ENCODE measurements at places on chromosomes 7 and 10.
A peak's percentile ranks its signal among the peaks of the same experiment; 100 is the strongest.

GRCh38 chr7:112453505-112454171, 3.4 kb downstream of the IFRD1 start:
- no peak for DNase-seq

GRCh38 chr10:113006656-113007342, 56.8 kb downstream of the TCF7L2 start:
- no peak for DNase-seq

GRCh38 chr7:132817949-132818348, 241.7 kb upstream of the PLXNA4 start:
- no peak for DNase-seq

DNA sequence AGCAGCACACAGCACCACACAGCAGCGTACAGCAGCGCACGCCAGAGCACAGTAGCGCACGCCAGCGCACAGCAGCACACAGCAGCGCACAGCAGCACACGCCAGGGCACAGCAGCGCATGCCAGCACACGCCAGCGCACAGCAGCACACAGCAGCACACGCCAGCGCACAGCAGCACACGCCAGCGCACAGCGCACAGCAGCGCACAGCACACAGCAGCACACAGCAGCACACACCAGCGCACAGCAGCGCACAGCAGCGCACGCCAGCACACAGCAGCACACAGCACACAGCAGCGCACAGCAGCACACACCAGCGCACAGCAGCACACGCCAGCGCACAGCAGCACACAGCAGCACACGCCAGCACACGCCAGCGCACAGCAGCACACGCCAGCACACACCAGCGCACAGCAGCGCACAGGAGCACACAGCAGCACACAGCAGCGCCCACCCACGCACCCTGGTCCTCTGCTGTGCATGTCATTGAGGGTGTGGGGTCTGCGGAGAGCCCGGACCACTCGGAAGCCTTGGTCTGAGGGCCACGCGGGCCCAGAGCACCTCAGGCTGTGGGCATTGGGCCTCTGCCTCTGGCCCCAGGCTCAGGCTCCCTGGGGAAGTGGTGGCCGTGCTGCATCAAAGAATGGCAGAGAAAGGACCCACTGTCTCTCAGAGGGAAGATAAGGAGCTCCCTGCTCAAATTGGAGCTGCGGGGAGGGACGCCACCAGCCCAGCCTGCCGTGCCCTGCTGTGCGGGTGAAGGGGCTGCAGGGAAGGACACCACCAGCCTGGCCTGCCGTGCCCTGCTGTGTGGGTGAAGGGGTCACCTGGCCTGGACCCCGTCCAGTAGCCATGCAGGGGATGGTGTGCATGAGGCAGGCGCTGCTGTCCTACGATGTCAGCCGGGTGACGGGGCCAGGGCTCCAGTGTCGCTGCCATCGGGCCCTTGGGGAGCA, 27.5 kb upstream of the GPR146 start:
- DNase-seq: no peak

DNA sequence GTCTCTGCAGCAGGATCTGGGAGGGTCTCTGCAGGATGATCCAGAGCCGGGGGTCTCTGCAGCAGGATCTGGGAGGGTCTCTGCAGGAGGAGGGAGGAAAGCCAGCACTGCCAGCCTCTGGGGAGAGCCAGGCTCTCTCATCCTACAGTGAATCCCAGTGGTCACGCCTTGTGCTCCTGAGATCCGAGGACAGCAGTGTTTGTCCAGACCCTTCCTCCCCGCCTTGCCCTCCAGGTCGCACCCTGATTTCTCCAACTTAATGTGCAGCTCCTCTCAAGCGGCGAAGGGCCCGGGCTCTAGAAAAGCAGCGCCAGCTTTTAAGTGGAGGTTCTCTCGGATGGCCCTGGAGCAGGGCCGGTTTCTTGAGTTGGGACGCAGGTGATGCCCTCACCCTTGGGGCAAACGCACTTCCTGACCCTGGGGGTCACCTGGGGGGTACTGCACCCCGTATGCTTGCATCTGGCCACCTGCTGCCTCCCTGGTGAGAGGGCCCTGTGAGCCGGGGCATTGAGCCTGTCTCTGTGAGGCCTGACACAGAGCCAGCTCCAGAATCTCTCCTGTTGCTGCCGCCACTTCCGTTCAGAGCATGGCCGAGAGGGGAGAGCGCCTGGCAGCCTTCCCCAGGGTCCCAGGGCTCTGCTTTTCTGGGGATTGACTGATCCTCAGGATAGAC, 111.6 kb downstream of the ACTR3B start:
- DNase-seq: no peak

DNA sequence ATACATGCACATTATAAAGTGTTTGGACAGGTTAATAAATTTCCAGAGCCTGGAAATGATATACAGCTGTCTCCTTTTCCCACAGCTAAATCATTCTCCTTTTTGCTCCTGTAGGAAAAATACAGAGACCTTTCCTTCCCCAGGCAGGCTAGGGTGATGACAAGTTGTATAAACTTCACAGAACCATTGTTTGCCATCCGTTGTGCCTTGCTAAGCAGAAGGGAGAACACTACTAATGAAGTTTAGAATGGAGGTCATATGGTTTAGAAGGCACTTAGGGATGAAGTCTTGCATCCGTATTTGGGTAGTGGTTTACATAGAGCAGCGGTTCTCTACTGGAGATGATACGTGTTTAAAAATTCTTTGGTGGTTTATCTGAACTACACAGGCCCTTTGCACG, 46.0 kb downstream of the NAMPT start:
- no peak for DNase-seq

- no peak for DNase-seq
Observed at GRCh38 chr7:24140001-24140400, 144.0 kb upstream of the NPY start.

GRCh38 chr7:80600046-80600445, 38.4 kb upstream of the CD36 start:
- no peak for DNase-seq

DNA sequence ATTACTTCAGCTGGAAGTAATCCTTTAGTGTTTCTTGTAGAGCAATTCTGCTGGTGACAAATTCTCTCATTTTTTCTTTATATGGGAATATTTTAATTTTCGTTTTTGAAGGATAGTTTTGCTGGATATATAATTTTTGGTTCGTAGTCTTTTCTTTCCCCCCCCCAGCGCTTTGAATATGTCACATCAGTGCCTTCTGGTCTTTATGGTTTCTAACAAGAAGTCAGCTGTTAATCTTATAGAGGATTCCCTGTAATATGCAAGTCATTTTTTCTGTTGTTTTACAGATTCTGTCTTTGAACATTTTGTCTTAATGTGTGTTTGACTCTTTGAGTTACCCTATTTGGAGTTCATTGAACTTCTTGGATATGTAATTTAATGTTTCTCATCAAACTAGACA, 96.3 kb downstream of the SDK1 start:
- no peak for DNase-seq

DNA sequence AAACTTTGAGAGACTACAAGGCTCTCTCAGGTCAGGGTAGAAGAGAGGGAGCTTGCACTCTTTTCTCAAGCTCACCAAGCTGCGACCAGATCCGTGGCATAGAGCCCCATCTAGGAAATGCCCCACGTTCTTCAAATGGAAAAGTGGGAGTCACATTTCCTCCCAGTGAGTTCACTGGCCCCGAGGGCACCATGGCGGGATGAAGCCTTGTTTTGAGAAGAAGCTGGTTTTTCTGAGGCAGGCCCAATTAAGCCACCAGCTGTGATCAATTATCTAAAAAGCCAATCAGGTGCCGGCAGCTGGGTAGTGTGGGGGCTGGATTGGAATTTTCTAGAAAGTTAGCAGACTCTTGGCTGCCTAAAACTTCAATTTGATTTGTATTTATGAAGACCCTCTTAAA, 101.4 kb downstream of the ZNF365 start:
- DNase-seq: no peak

GRCh38 chr10:5971886-5972285, 5.5 kb downstream of the IL15RA start:
- no peak for DNase-seq

- no peak for DNase-seq
Observed at GRCh38 chr10:81251457-81252115, 623.4 kb upstream of the NRG3 start.

GRCh38 chr7:33725111-33726025, 180.0 kb upstream of the BMPER start:
- no peak for DNase-seq

GRCh38 chr10:133141144-133141957, 18.7 kb upstream of the KNDC1 start:
- no peak for DNase-seq

DNA sequence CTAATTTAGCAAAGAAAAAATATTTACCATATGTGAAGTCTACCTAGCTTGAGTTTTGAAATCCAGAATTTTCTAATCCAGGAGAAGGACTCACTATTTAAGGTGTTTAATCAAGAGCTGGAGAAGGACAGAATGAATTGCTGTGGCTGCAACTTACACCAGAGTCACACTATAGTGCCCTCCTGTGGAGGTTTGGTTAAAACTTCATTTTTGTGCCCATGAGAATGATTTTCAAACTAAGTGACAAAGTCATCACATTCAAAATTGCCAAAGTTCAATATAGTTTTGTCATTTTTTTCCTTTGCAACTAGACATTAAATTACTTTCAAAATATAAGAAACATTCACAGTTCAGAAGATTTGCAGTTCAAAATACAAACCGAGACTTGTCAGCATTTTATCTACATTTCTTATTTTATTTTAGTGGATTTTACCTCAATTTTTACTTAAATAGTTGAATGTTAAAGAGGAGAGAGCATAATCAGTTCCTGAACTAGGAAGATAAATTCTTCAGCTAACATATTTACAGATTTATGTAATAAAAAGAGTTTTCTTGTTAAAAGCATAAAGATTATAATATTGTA, 70.7 kb downstream of the CABCOCO1 start:
- peak; percentile 4 for DNase-seq

DNA sequence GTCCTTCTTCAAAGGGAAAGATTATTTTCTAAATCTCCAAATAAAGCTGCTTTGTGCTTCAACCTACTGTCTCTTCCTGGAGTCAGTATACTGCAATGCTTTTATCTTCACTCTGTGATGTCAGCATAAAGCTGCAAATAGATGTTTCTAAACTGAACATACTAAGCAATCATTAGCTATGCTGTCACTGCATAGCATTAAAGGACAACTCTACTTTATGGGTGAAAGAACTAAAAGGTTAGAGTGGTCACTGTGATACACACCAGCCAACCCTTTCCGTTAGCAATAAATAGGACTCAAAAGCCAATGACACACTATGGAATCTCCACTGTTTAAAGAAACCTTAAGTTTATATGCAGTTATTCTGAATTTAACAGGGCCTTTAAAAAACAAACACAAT, 1.8 kb downstream of the CCDC186 start:
- DNase-seq: no peak

DNA sequence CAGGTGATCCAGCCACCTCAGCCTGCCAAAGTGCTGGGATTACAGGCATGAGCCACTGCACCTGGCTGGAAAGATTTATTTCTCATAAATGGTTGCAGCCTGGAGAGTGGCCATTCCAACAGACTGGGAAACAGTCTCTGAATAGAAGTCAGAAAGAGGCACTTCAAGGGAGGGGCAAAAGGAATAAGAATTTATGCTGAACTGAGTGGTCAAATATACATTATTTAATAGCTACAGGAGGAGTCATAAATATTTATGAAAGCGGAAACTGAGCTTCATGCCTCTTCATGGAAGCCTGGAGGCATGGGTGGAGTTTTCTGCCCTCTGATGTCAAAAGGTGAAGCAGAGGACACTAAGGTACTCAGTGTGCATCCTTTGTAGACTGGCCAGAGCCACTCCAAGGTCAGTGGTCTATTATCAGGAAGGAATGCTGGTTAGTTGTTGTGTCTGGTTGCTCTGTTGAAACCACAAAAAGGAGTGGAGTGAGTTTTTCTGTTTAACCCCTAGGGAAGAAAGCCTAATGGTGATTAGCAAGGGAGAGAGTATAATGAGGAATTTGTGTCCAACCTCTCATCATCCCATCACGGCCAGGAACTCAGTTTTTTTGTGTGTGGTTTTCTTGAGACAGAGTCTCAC, 9.3 kb upstream of the NRBF2 start:
- no peak for DNase-seq

- peak; percentile 72 for DNase-seq
Observed at GRCh38 chr7:39589323-39590111, 23.3 kb downstream of the YAE1 start.

DNA sequence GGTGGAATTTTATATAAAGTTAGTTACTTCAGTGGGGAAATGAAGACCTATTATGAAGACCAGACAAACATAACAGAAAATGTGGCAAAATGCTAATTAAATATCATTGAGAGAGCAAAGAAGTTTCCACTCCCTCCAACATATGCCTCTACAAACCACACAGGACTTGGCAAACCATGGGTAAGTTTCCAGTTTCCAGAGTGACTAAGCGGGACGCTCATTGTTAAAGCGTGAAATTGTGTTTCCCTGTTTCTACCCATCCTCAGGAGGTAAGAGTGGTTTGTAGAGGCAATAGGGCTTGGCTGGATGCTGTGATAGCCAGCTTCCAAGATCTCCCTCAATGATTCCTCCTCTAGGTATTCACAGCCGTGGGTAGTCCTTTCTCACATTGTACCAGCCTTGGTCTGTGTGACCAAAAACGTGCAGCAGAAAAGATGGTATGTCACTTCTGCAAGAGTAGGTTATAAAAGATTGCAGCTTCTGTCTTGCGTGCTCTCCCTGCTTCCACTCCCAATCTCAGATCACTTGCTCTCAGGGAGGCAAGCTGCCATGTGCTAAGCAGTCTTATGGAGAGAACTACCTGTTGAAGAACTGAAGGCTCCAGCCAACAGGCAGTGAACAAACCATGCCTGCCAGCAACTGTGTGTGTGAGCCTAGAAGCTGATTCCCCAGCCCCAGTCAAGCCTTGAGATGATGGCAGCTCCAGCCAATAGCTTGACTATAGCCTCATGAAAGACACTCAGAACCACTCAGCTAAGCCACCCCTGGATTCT, 35.7 kb downstream of the CBX3 start:
- no peak for DNase-seq

GRCh38 chr7:139725077-139725476, 52.7 kb downstream of the HIPK2 start:
- DNase-seq: no peak

GRCh38 chr10:43069579-43069978, 7.3 kb upstream of the RET start:
- no peak for DNase-seq

DNA sequence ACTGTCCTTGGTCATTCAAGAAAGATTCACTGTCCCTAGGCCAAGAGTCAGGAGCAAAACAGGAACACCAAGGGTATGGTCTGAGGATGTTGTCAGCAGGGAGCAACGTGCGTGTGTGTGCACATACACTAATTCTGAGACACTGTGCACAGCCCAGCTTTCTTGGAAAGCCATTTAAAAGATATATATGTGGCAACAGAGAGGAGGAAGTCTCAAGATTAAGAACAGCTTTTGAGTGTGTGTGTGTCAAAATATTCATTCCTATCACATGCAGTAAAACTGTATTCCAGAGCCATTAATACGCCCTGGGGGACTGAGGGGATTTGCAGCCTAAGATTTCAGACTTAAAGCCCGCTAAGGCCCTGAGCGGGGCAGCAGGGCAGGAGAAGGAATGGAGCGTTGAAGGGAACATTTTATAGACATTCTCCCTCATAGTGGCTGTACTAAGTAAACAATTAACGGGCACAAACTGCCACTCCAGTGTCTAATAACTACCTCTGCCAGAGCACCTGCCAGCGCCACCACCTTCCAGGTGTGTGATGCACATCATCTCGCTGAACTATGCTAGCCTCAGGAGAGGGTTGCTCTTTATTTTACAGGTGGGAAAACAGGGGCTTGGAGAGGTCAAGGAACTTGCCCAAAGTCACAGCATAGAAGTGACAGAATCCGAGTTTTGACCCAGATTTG, 2.0 kb downstream of the NOD1 start:
- no peak for DNase-seq
